Astrocyte of the cerebellum (primary cell): ENCODE measurements at places on chromosomes 13 and 19.

DNA sequence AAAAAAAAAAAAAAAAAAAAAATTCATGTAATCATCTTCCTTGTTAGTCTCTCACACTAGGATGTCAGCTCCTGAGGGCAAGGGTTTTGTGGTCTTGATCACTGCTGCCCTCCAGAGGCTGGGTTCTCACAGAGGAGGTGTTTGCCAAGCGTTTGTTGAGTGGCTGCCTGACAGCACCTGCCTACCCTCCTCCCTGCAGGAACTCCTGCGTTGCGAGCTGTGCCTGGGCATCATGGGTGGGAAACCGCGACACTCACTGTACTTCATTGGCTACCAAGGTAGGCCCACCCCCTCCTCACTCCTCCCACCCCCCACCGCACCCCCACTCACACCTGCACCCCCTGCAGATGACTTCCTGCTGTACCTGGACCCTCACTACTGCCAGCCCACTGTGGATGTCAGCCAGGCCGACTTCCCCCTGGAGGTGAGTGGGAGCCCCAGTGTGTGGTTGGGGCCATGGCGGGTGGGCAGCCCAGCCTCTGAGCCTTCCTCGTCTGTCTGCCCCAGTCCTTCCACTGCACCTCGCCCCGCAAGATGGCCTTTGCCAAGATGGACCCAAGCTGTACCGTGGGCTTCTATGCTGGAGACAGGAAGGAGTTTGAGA, 8.1 kb downstream of the ATG4D start:
- no peak for DNase-seq

GRCh38 chr19:4984106-4984380, 15.1 kb downstream of the KDM4B start:
- no peak for DNase-seq

- no peak for DNase-seq
These were observed 3.1 kb downstream of the RAD23A start for GRCh38 chr19:12948612-12949362.

- no peak for DNase-seq
These were observed 34.0 kb downstream of the GPC6 start for GRCh38 chr13:93260591-93260990.

DNA sequence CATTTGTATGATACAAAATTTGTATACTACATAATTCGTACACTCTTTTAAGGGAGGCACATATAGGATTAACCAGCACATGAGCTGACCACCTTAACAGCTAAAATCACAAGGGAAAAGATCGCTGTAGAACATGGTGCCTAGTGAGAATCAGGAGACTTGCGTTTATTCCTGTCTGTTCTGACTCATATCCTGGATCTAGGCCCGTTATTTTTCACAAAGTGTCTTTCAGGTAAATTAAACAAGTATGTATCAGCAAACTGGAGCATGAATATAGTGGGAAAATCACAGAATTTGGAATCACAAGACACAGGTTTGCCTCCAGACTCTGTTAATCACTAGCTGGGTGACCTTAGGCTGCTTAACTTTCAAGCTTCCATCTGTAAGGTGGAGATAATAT, 47.5 kb upstream of the ESD start:
- peak; percentile 15 for DNase-seq
